ENCODE measurements at places on chromosomes 7 and 10.

- peak; percentile 56 for DNase-seq
These were observed 59.8 kb upstream of the SMNDC1 start for GRCh38 chr10:110364531-110364937.

DNA sequence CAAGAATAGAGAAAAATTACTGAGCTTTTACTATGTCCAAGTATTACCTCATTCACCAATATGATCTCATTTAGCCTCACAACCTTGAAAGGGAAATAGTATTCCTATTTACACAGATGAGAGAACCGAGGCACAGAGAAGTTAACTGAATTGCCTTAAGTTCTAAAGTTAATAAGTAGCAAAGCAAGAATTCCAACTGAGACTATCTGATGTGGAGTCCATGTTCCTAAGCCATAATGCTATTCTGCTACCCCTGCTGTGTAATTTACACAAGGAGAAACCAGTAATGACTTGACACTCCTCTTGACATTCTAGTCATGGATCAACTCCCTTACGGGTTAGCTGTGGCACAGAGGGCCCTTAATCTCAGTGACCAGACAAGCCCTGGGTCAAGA lies 60.7 kb downstream of the ABCB4 start:
- DNase-seq: no peak

GRCh38 chr10:7007600-7008190 lies 403.1 kb downstream of the SFMBT2 start:
- DNase-seq: no peak

DNA sequence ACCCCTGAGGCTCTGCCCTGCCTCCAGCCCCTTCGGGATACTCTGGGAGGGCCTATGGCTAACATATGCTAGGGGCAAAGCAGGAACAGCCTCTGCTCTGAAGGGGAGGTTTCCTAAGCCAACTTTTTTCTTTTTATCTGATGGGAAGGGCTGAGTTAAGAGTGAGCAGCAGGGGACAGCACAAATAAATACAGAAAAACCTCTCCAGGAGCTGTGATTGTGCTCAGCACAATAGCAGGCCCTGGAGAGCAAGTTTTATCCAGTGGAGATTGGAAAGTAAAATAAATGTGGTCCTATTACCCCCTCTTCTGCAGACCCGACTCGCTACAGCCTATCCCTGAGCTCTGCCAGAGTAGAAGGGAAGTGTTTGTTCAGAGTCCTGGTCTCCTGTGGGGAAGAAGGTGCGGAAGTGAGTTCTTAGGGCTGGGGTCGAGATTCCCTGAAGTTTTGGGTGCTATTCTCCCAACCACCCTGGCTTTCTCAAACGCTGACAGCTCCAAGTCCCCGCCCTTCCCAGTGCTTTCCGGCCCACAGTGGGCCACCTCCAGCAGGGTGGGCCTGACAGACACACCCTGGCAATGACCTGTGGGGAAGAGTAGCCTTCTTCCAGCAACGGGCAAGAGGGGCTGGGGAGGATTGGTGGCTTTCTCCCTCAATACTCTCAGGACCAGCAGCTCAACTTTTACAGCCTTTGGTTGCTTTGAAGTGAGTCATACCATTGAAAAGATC lies 23.0 kb upstream of the AFAP1L2 start:
- DNase-seq: no peak
